ENCODE measurements at places on chromosomes 12 and 14.

GRCh38 chr14:55446833-55447232 is 6.4 kb upstream of the TBPL2 start:
- no peak for DNase-seq

GRCh38 chr12:109764123-109764522 is 50.5 kb downstream of the FAM222A start:
- no peak for DNase-seq

DNA sequence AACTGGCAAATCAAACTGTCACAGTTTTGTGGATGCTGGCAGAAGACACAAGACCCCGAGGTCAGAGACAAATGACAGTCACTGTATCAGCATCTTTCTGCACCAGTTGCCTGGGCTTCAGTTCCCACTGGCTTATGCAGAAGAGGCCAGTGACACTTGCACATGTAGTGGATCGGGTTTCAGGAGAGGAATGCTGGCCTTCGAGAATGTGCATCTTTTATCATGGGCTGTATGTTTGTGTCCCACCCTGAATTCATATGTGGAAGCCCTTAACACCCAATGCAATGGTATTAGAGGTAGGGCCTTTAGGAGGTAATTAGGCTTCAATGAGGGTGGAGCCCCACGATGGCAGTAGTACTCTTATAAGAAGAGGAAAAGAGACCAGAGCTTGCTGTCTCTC is 150.9 kb downstream of the SLC15A4 start:
- no peak for DNase-seq

DNA sequence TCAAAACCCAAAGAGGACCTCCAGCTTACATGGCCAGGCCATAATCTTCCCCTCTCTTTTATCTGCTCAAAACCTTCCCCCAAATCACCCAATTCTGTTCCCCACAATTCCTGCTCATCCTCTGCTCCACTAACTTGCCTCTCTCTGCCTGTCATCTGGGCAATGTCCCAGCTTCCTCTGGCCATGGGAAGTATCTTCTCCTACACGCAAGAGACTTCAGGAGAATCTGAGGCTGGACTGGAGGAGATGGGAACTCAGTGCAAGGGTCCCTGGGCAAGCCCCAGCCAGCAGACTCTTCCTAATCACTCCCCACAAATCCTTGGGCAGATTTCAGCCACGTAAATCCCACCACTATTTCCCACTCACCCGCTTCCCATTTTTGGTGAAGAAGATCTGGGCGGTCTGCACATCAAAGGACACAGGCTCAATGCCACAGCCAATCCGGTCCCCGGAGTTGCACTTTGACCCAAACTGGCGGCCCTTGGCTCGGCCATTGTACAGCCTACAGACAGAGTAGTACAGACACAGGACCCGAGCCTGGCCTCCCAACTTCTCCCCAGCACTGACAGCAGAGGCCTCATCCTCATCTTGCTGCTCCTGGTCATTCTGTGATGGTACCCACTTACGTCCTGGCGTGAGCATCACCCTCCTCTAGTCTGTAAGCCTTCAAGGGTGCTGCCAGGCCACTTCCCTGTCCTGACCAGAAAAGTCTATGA is 4.7 kb downstream of the SPRYD3 start:
- DNase-seq: no peak

All from GM13976 (cell line).